ENCODE measurements at places on chromosomes 6 and 20.

- DNase-seq, result no peak
These were observed 31.7 kb downstream of the FOXC1 start for GRCh38 chr6:1641343-1641885.

DNA sequence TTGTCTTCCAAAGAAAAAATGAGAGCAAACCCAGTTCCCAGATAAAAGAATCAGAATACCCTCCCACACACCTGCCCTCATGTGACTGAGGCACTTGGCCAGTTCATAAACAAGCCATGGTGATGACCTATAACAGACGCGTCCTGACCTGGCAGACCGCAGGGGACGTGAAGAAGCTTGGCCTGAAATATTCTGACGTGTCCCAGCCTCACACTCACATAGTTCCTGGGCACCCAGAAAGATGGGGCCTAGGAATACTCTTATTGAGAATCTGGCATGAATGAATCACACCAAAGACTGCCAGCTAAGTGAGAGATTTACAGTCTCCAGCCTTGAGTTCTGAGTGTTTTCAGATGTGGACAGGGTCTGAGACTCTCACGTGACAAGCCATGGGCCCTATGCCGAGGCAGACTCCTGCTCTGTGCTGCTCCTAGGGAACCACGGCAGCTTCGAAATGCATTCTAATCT, 17.2 kb upstream of the MAP3K4 start:
- no peak for DNase-seq

- no peak for DNase-seq
These were observed 46.4 kb upstream of the CST5 start for GRCh38 chr20:23925789-23926525.

GRCh38 chr20:39089797-39090196, 127.7 kb downstream of the DHX35 start:
- no peak for DNase-seq
